NCI-H1105 treated with DMSO at 0.1 percent for 48 hours (cell line): ENCODE measurements at places on chromosomes 1 and 21.
A peak's percentile ranks its signal among the peaks of the same experiment; 100 is the strongest.

DNA sequence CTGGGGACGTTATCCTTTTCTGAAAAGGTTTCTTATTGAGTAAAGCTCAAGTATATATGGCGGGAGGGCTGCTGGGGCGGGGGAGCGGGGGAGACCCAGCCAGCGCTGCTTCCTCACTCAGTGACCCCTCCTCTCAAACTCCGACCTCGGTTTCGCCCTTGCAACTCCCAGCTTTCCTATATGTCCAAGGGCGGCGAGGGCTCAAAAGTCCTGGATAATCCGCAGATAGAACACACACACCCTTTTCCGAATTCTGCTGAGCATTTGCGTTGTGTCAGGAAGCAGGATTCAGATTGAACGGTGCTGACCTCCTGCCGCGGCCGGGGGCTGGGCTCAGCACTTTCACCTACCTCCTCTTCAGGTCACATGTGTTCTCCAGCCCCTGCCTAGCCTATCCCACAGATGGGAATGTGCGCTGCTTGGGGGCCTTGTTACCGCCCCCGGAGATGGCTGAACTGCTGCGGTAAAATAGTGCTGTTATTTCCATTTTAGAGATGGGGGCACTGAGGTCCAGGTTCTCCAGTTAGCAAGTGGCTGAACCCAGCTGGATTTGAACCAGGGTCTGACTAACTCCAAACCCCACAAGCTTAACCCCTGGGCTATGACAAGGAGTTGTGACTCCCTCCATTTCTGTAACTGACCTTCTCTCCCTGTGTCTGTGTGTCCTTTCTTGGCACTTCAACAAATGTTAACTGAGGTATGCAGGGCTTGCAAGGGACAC, 795 bp upstream of the AHDC1 start:
- no peak for DNase-seq

GRCh38 chr1:105485207-105485606, 1571.3 kb upstream of the PRMT6 start:
- no peak for DNase-seq

DNA sequence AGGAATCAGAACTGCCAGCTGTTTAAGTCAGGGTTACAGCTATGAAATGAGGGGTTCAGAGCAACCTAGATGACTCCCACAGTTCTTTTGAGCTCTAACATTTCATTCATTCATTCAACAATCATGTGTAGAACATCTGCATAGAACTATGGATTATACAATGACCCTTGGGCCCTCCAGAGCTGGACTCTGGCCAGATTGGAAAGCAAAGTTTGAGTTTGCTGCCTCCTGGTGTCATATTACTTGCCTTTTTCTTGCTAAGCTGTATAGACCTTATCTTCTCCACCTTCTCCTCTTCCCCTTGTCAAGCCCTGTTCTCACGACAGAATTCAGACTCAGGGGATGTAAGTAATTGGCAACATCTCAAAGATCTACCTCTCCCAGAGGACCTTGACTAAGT, 4.0 kb downstream of the CASQ2 start:
- DNase-seq, result peak; percentile 52

DNA sequence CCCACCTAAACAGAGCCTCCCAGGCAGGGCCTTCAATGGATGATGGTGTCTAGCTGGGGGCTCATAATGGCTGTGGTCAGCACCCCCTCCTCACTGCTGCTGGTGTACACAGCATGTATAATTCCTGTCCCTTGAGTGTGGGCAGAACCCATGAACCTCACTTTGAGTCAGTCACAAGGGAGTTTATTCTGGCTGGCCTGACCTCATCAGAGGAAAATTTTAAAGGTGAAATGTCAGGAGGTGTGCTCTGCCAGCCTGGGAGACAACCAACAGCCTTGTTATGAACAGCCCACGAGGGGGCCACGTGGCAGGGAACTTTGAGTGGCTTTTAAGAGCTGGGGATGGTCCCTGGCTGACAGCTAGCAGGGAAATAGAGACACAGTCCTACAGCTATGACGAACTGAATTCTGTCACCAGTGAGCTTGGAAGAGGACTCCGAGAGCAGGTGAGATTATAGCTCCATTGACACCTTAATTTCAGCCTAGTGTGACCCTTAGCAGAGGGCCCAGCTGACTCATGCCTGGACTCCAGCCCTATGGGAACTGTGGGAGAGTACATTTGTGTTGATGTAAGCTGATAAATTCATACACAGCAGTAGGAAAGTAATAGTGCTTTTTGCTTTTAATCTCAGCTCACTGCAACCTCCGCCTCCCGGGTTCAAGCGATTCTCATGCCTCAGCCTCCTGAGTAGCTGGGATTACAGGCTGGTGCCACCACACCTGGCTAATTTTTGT, 73.5 kb upstream of the RUNX3 start:
- DNase-seq, result no peak

GRCh38 chr1:65082346-65083040, 65.5 kb upstream of the AK4 start:
- DNase-seq, result no peak

DNA sequence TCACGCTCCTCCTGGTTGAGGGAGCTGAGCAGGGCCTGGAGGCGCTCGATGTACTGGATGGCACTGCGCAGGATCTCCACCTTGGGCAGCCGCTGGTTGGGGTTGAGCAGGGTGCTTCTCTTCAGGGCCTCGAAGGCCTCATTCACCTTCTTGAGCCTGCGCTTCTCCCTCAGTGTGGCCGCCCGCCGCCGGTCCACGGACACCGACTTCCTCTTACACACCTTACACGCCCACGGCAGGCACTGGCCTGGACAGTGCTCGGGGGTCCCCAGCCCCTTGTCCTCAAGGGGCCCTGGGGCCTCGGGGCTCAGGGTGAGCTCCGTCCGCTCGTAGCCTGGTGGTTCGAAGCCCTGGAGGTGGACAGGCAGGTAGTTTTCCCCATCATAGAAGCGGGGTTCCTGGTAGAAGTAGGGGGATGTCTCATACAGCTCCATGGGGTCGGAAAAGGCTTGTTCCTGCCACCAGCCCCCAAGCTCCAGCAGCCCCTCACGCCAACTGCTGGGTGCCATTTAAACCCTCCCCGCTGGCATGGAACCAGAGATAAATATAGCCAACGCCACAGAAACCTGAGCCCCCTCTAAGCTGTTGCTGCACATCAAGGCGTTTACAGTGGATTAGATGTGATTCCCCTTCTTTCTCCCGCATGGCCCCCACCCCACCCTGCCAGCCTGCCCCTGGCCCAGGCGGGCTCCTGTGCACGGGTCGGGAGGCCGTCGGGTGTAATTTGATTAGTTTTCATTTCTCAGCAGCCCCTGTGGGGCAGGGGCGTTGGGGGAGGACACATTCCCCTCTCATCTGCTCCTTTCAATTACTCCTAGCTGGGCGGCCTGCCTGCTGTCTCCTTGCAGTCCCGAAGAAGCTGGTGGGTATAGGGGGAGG, at the start of gene MYOG:
MYOG (minus strand) TSS at position 485 of the 879 bp plus-strand sequence; CDS start at position 434, 51 bp downstream.
- DNase-seq, result no peak
